ENCODE measurements at places on chromosomes 3 and 15.

DNA sequence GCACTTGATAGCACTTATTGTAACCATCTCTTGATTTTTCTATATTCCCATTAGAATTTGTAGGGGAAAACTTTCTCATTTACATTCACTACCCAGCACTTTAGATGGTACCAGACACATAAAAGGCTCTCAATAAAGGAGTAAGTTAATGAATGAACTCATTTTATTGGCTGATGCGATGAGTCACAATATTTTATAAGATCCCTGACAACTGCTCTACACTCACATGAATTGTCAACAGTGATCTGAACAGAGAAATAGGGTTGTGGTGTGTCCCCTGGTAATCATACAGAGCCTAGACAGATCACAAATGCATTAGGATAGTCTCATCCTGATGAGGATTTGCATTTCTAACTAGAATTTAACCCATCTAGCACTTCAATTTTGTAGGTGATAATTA, 567.6 kb upstream of the ARPP21 start:
- DNase-seq = no peak

GRCh38 chr3:87145553-87145952, 81.6 kb upstream of the CHMP2B start:
- DNase-seq = no peak

DNA sequence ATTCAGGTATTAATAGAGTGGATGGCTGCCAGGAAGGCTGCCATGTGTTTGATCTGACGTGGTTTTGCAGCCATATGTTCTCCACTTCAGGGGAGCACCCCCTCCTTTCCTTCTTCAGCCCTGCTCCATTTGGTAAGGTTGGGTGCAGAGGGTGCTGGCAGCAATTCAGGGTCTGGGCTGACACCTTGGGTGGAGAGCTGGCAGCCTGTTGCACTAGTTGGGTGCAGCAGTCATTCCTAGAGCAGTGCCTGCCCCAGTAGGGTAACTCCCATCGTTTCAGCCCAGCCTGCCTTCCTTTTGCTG, 1.5 kb downstream of the TYRO3 start:
- no peak for DNase-seq

- DNase-seq = no peak
These were observed 9.7 kb upstream of the CDV3 start for GRCh38 chr3:133563816-133564215.

GRCh38 chr3:14884665-14885064, 62.7 kb upstream of the NR2C2 start:
- no peak for DNase-seq

DNA sequence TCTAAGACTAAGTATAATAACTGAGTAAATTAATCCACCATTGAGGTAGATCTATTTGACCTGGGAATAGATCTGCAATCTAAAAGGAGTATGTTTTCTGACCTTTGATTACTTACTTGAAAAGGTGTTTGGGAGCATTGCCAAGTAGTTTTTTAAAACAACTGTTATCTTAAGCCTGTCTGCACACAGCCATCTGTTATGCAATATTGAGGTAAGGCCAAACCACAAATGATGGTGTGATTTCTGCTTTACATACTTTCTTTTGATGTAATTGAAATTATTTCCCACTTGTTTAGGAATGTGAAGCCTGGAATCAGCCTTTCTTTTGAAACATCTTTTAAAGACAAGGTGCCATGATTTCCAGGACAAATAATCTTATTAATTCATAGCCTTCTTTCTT, 274.0 kb downstream of the BBX start:
- DNase-seq = no peak

GRCh38 chr15:65431731-65432130, 9.0 kb upstream of the IGDCC4 start:
- no peak for DNase-seq

All from stimulated activated CD4-positive, alpha-beta T cell treated with anti-CD3 and anti-CD28 coated beads, TNF-alpha, amount 100 ng/mL, for 24 hours (primary cell).